Panc1 (cell line): ENCODE measurements at places on chromosomes 7 and 10.

DNA sequence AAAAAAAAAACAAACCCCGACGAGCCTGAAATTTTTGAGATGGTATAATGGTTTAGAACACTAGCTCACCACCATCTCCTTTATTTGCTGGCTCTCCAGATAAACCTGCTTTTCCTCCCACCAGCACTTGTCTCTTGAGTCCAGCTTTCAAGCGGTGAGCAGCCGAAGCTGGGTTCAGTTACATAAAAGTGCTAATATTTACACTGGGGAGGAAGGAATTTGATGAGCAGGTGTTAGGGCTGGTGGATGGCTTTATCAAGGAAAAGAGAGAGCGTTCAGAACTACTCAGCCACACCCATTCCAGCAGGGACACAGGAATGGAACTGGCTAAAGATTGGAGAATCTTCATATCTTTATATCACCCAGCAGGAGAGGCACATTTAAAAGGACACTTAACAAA, 6.6 kb upstream of the CALML3 start:
- no peak for DNase-seq

DNA sequence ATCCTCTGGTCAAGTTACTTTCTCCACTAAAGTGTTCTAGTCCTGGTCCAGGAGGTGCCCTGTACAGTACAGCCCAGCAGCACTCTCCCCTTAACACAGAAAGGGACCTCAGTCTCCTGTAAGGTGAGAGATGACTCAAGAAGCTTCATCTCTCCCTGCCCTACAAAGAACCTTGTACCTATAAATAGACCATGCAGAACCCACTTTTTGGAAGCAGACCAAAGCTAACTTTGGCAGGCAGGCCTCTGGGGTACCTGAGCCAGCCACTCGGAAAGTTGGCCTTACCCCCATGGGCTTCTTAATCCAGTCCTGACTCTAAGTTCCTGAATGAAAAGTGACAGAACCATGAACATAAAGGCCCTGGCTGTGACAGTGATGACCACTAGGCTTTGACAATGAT, 454.8 kb downstream of the KCNMA1 start:
- DNase-seq = no peak

- no peak for DNase-seq
Observed at GRCh38 chr7:108382932-108383331, 73.3 kb downstream of the NRCAM start.

GRCh38 chr10:60338002-60338564, 51.6 kb downstream of the ANK3 start:
- no peak for DNase-seq

- no peak for DNase-seq
Observed at GRCh38 chr7:155798673-155799439, 13.4 kb downstream of the SHH start.

DNA sequence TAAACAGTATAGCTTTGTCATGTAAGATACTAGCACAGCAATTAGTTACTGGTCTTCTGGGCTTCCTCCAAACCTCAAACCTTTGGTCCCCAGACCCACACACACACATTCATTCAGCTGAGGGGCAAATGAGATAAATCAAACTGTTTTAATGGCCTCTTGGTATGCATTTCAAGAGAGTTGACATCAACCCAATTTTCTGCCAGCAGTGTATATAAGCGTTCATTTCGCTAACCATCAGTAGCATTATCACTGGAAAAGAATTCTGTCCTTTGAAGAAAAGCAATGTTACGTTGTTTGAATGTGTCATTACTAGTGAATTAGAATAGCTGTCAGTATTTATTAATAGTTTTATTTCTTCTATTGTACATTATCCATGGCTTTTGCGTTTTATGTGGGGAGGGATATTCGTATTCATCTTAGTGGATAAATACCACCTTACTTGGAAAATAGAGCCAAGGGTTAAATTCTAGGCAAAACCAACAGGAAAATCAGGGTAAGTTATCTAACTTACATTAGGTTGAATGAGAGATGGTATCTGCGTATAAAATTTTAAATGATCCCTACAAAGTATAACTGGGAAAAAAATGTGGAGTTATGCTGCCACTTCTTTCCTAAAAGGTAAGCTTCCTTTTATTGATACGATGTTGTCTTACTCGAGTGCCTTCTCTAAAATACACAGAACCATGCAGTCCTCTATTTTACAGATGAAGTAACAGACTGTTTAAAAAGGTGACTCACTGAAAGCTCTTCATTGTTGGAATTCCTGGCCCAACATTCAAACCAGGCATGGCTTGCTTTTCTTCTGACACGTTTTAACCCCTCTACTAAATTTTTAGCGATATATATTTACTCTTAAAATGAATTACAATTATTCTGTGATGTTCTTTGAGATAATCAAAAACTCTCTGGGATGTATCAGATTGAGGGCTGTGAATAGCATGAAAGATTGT, 2.0 kb upstream of the ZMYND11 start:
- DNase-seq = no peak

- no peak for DNase-seq
Observed at GRCh38 chr10:78251016-78251385, 217.3 kb downstream of the RPS24 start.

GRCh38 chr10:127534496-127534895, 14.6 kb upstream of the NPS start:
- DNase-seq = no peak

- no peak for DNase-seq
Observed at GRCh38 chr7:75817116-75817515, 3.5 kb upstream of the CCL24 start.

DNA sequence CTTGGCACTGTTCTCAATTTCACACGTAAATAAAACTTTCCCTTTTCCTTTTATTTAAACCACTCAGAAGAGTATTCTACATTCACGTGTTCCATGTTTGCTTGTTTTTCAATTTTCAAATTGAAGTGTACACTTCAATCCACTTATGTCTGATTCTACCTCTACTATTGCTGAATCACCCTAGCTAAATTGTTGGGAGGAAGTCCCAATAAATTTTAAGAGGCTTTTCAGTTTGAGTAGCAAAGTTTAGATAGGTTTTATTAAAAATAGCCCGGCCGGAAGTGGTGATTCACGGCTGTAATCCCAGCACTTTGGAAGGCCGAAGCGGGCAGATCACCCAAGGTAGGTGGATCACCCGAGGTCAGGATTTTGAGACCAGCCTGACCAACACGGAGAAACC, 1414.7 kb upstream of the CELF2 start:
- no peak for DNase-seq
